Stimulated activated CD8-positive, alpha-beta memory T cell treated with anti-CD3 and anti-CD28 coated beads, Interleukin-7, amount 100 ng/mL, for 1 hour (primary cell): ENCODE measurements at places on chromosomes 1 and 21.

GRCh38 chr1:243528459-243529121 lies 272.7 kb downstream of the SDCCAG8 start:
- DNase-seq = no peak

- DNase-seq = no peak
Measured at GRCh38 chr1:207959141-207959825, 48.4 kb upstream of the CD34 start.

GRCh38 chr1:111214074-111214801 lies 13.3 kb upstream of the CHI3L2 start:
- DNase-seq = no peak

DNA sequence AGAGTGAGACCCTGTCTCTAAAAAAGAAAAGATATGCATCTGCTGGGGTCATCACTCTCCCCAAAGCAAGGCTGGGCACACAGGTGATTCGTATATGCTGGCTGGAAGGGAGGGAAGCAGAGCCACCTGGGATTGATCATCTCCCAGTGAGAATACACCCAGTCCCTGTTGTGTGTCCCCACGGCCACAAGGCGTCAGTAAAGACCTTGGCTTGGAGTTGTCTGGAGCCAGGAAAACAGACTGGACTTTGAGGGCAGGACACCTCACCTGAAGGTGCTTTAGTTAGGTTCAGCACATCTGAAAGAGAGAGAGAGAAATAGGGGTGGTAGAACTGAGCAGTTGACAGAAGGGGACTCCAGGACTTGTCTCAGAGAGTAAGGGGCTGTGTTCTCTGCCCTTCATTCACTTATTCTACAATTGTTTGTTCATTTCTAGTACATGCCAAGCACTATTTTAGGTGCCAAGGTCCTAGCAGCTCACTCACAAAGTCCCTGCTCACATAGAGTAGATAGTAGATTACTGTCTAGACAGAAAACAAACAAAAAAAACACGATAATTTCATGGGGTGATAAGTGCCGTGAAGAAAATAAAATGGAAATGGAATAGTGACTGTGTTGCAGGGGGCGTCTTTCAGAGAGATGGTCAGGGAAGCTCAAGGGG lies 13.5 kb downstream of the CITED4 start:
- DNase-seq = no peak

DNA sequence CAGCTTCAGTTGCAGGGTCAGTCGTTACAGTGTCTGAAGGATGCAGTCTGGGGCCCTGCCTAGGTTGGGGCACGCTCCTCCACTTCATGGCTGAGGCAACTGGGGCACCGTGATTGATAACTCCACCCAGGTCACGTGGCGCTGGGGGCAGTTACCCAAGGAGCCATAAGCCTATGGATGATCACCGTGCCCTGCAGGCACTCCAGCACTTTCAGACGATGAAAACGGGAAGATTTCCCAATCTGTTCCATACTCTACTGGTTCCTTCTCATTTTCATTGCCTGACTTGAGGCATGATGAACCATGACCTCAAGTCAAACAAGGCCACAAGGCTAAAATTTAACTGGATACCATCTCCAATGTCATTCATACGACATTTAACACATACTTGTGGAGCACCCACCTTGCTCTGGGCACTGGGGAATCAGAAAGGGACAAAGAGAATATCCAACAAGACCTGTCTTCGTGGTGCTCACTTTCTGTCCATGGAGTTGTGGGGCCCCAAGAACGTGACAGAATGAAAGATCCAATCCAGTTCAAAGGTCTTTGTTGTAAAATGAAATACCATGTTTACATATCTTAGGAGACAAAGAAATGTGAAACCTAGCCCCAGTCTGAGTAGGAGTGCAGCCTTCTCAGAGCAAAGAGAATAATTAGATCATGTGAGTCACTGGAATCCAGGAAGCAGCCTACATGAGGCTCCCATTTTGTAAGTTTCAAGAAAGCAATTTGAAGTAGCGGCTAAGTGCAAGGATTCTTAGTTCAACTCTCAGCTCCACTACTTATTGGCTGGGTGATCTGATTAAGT lies 39.4 kb upstream of the SPOCD1 start:
- DNase-seq = no peak

DNA sequence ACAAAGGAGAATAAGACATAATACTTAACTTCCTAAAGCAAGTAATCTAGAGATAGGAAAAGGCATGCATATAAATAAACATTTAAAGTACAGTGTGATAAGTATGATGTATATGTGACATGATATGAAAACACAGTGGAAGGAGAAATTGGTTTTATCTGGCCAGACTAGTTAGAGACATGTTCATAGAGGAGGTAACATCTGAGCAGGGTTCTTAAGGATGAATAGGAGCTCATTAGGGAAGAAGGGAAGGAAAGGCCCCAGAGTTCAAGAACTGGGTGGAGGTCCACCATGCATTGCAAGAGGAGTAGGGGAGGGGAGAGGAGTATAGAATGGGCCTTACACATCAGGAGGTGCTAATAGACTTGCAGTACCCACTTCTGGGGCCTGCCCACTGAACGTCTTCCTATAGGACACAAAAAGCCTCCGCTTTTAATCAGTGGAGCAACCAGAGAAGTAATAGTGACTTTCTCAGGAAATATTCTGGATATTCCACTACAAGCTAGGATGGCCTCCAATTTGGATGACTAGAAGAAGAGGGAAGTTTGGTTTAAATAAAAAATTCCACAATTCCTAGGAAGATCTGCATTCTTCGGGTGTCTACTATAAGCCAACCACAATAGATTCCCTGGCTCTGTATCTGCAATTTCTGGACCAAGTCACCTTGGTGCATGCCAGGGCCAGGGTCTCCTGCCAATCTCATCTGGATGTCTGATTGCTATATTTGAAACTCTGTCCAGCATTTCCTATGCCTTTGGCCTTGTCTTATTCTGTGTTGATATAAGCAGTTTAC lies 41.9 kb downstream of the NGF start:
- no peak for DNase-seq

GRCh38 chr21:40315626-40316025 lies 448.4 kb downstream of the PCP4 start:
- no peak for DNase-seq

DNA sequence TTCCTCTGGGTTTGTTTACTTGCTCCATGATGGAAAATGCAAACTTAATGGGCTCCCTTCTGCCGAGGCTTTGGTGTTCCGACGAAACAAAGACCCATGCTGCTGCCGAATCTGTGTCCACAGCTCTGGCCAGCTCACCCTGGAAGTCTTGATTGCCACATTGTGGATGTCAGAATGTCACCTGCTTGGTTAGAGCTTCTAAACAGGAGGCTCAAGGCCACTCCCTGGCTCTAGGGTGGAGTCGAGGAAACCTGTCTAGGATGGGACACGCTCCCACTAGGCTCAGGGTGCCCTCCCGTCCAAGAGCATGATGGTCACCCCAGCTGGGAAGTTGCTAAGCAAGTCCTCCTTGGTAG lies 279.3 kb upstream of the VAMP3 start:
- DNase-seq = no peak

GRCh38 chr1:165843304-165843703 lies 15.9 kb downstream of the UCK2 start:
- DNase-seq = no peak

DNA sequence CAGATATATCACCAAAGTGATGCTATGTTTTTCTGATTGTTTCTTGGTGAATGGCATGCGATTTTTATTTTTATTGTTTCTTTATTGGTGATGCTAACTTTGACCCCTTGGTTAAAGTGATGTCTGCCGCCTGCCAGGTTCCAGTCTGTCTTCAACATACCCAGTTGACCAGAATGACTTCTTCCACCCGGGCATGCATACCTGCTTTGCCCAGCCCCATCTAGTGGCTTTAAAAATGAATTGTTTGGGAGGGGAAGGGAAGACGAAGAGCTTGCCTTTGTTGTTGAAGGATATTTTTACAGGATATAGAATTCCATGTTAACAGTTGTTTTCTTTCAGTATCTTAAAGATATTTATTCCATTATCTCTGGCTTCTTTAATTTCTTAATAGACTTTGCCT lies 65.1 kb downstream of the ATG4C start:
- no peak for DNase-seq

DNA sequence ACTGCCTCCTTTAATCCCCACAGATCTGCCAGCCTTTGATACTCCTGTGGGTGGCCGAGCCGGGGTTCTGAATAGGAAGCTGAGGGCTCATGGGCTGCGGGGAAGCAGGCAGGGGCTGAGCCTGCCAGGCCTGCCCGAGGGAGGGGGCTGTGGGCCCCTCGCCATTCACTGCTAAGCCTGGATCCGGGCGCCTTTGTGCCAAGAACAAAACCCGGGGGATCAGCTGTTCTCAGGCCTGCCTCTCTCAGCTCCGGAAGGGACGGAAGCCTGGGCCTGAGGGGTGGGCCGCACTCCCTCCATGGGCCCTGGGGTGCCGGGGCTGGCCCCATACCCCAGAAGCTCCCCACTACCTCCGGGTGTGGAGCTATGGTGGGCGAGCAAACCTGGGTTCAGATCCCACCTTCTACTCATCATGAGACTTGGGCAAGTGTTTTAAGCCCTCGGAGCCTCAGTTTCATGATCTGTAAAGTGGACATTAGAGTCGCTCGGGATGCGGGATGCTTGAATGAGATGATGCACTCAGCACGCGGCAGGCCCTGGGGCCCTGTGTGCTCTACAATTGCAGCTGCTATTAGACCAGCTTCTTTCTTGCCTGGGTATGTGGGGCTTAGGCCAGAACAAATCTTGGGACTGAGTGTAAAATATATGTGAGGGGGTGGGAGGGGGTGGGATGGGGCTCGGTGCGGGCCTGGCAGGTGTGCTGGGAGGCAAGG lies 19.2 kb upstream of the EPHA2 start:
- DNase-seq = no peak

GRCh38 chr1:211024901-211025300 lies 109.0 kb downstream of the KCNH1 start:
- no peak for DNase-seq

DNA sequence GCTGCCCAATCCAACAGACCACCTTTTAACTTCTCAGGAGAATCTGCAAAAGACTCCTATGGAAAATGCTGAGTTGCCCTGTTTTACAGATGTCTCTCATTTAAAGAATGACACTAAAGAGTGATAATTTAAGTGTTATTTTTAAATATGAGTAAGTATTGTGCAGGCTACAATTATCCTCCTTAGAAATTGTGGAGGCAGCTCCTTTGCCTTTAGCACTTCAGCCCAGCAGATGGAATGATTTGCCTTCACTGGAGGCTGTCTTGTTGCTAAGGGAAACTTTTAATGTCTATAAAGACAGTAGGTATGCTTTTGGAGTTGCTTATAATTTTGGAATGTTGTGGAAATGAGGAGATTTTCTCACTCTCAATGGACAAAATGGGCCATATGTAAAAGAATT lies 1345.5 kb downstream of the NCAM2 start:
- DNase-seq = no peak

DNA sequence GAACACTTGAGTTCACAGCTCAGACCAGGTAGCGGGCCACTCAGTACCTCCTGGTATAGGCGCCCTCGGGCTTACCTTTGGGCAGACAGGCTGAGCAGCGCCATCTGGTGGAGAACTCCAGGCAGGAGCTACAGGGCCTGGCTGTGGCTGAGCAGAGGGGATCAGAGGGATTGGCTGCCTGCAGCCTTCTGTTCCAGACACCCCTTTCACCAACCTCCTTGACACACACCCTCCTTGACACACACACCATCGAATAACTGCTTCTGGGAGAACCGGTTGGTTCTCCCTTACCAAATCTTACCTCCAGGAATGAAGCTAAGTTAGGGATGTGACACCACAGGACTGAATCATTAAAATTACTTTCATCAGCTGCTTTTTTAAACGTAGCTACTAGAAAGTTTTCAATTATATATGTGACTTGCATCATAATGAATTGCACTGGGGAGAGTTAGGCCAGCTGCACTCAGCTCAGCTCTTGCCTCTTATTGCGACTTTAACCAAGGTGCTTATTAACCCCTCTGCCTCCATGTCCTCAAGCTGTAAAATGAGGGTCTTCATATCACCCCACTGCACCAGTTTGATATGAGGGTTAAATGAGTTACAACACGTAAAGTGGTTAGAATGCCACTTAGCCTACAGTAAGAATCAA lies 6.6 kb downstream of the LIN28A start:
- peak; percentile 66 for DNase-seq

GRCh38 chr1:7262611-7263010 lies 477.4 kb downstream of the CAMTA1 start:
- DNase-seq = no peak

DNA sequence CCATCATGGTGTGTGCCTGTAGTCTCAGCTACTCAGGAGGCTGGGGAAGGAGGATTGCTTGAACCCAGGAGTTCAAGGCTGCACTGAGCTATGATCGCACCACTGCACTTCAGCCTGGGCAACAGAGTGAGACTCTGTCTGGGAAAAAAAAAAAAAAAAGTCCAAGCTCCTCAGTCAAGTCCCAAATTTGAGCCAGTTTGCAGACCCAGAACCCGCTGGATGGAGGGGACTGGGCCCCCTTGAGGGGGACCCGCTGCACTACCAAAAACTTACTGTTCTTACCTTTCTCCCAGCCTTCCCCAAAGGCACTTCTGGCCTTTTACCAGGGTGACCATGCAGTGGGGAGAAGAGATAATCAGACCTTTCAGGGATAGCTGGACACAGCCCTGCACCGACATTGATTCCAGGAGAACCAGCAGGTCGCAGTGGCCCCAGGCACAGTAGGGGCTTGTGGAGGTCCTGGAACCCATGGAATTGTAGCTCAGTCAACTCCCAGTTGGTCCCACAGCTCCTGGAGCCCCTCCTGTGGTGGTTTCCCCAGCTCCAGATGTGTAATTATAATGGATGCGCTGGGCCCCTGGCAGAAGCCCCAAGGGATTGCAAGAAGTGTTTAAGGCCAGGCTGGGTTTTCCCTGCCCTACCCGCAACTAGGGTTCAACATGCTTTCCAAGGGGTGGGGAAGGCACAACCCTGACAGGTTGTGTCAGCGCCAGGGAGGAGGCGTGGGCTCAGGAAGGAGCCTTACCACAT lies 4.1 kb upstream of the WNT9A start:
- no peak for DNase-seq

GRCh38 chr1:86933562-86934377 lies 19.3 kb downstream of the HS2ST1 start:
- DNase-seq = no peak

DNA sequence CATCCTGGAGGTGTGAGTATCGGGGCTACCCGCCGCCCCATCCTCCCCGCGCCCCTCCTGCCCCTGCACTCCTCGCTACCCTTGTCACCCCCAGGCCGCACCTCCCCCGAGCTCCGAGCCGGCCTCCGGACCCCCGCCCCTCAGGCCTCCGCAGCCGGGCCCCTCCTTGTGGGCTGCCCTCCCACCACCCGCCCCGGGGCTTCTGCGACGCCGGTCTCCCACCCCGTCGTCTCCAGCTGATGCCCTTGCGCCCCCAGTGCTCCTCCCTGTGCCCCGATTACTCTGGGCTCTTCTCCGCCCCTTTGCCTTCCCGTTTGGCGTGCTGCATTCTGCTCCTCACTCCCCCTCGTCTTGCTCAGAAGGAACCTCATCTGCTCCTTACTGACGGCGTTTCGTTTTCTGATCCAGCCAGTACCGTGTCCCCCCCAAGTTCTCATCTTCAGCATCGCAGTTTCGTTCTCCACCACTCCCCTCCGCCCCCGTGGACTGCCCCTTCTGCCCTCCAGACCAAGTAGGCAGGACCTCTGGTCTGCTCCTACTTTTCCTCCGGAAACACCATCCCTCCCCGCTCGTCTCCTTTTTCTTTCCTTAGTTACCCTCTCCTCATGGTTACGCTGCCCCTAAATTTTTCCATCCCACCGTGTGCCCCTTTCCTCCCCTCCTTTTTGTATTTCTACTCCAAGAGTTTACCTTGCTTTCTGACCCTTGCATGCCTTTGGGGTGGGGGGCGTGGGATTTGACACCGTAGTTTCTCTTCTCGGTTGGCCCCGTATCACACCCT lies 841 bp downstream of the SNX27 start:
- DNase-seq = no peak
